ENCODE measurements at places on chromosomes 16 and 17.

- DNase-seq: no peak
These were observed 6.4 kb upstream of the MYO1C start for GRCh38 chr17:1498869-1499268.

GRCh38 chr16:50933262-50933661 lies 191.4 kb downstream of the CYLD start:
- DNase-seq: no peak

- no peak for DNase-seq
These were observed 218.0 kb upstream of the ZFHX3 start for GRCh38 chr16:73265935-73266334.

GRCh38 chr16:27349276-27349675 lies 35.5 kb downstream of the IL4R start:
- DNase-seq: no peak

DNA sequence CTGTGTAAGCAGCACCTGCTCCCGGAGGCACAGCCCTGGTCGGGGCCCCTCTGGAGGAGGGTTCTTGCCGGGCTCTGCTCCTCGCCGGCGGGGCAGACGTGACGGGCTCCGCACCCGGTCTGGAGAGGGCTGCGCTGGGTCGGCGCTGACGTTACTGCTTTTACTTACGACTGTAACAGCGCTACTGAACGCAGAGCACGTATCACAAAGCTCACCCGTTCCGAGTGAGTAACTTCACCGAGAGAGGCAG lies 1.3 kb upstream of the RAB40C start:
- DNase-seq: peak; percentile 83

- no peak for DNase-seq
These were observed 15.9 kb upstream of the PDXDC1 start for GRCh38 chr16:14958970-14959369.

DNA sequence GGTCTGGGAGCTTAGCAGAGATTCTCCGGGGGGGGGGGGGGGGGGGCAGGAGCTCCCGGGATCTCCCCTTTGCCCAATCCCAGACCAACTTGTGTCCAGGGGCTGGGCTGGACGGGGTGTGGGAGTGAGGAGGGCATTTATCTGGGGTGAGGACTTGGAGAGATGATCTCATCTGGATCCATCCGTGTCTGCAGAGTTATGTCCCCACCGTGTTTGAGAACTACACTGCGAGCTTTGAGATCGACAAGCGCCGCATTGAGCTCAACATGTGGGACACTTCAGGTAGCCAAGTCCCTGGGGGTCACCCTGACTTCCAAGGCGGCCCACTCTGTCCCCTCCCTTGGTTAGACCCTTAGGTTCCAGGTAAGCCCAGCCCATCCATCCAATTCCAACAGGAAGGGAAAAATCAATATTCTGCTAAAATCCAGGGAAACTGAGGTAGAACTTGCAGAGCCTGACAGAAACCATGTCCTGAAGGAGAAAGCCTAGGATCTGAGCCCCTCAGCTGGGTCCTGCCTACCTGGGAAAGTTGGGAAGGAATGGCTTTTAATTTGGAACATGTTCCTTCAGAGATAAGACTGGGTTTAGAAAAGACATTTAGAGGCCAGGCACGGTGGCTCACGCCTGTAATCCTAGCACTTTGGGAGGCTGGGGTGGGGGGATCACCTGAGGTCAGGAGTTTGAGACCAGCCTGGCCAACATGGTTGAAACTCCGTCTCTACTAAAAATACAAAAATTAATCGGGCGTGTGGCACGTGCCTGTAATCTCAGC lies 921 bp downstream of the RND2 start:
- no peak for DNase-seq

DNA sequence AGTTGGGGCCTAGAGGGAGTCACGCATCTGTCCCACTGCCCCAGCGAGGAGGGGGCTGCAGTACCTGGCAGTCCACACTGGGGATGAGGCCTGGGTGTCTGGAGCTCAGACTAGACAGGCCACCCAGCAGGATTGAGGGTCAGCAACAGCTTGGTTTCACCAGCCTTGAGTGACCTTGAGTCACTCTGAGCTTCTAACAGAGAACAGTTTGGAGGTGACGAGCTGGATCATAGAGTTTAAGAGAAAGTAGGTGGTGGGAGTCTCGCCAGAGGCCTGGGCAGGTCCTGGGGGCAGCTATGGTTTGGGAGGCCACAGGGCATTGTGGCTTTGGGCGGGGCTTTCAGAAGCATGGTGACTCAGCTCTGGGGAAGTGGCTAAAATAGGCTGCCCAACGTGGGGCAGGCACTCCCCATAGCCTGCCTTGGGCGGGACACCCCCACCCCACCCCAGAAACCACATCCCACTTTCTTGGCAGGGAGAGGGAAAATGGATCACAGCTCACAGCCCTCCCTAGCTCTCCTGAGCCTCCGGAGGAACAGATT lies 20.5 kb downstream of the CDC42EP4 start:
- no peak for DNase-seq

DNA sequence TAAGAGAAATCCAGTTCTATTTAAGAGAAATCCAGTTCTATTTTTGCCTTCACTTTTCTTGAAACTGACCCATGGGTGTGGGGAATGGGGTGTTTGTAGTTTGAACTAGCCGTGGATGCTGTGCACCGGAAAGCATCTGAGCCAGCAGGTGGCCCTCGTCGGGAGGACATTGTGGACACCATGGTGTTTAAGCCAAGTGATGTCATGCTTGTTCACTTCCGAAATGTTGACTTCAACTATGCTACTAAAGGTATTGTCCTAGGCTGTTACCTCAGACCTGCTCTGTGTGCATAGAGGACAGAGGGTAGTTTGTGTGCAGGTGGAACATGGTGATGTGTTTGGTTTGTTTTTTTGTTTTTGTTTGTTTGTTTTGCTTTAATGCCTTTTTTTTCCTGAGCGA lies 3.3 kb downstream of the ATXN2L start:
- no peak for DNase-seq

DNA sequence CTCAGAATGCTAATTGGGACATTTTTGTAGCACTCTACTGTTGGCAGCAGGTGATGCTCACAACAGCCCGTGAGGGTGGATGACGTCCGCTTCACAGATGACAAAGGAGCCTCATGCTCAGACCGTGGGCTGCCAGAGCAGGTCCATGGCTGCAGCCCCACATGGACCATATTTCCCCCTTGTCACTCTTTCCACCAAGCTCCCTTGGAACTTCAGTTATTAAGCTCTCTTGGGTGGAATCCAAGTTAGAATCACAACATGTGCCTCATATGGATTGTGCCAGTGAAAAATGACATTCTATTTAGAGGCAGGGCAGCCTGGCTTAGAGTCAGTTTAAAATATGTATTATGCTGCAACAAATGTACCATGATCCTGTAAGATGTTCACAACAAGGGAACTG lies 33.2 kb upstream of the STH start:
- DNase-seq: no peak

DNA sequence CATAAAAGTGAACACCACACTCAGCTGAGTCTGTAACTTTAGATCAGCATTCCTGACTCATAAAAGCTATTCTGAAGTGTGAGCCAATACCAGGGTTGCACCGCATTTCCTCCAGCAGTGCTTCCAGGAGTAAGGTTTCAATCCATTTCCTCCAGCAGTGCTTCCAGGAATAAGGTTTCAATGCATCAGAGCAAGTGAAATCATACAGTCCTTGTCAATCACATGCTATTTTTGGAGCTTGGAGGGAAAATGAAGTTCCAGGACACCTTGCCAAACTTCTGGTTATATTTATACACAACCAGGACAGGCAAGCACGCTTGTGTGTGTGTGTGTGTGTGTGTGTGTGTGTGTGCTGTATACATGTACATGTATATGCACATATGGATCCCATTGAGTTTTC lies 327.6 kb downstream of the GRIN2A start:
- DNase-seq: no peak

DNA sequence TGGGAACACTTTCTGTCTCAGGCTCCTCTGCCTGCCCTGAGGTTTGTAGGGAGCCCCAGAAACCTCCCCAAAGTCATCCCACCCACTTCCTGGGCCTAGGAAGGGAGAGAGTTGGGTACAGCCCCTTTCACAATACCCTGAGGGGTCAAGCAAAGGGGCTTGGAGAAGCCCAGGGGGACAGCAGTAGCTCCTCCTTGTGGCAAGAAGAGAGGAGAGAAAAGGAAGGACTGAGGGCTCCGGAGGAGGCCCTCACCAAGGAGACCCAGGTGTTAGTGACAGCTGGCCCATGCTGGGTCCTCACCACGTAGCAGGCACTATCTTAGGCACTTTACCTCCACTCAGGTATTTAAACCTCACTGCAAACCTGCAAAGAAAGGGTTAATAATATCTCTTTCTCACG lies 112.8 kb downstream of the IRX5 start:
- DNase-seq: no peak

DNA sequence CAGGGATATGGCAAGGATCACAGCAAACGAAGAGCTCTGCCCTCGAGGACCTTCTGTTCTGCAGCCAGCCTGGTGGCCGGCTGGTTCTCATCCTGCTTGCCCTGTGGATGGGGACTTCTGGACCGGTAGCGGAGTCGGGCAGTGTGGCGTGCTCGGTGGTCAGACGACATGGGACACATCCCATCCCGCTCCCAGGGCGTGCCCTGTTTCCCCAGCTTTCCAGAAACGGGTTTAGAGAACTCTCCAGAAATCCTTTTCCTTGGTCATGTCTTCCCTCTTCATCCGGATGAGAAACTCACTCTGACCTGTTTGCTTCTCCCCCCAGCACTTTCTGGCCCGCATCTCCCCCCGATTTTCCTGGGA lies 115.8 kb downstream of the OR1D5 start:
- no peak for DNase-seq

- DNase-seq: no peak
These were observed 79.4 kb upstream of the KSR1 start for GRCh38 chr17:27376637-27377547.

GRCh38 chr17:81161536-81161935 lies 3.8 kb upstream of the PVALEF start:
- no peak for DNase-seq

- no peak for DNase-seq
These were observed 2.9 kb upstream of the SIRT7 start for GRCh38 chr17:81920612-81921536.

- DNase-seq: peak; percentile 89
These were observed 6.7 kb downstream of the CCDC57 start for GRCh38 chr17:82205720-82206508.

DNA sequence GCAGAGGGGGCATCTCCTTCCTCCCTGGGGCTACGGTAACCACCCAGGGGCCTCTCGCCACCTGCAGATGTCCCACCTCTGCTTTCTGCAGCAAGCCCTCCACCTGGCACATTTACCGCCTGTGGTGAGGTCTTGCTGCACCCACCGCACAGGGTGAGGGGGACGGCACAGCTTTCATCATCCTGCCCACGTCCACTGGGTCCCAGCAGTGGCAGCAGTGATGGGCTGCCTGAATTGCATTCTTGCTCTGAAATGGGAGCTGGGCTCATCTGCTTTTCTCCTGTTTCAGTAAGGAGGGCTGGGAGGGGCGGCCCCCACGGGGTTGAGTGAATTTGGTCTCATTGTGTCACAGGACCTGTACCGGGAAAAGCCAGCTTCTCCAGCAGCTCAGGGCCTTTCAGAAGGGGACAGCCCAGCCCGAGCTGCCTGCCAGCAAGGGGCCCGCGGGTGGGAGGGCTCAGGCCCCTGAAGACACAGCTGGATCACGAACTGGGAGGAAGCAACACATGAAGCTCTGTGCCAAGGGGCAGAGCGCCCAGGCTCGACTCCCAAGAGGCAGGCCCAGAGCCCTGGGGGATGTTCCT lies 12.7 kb downstream of the DNAAF8 start:
- no peak for DNase-seq

DNA sequence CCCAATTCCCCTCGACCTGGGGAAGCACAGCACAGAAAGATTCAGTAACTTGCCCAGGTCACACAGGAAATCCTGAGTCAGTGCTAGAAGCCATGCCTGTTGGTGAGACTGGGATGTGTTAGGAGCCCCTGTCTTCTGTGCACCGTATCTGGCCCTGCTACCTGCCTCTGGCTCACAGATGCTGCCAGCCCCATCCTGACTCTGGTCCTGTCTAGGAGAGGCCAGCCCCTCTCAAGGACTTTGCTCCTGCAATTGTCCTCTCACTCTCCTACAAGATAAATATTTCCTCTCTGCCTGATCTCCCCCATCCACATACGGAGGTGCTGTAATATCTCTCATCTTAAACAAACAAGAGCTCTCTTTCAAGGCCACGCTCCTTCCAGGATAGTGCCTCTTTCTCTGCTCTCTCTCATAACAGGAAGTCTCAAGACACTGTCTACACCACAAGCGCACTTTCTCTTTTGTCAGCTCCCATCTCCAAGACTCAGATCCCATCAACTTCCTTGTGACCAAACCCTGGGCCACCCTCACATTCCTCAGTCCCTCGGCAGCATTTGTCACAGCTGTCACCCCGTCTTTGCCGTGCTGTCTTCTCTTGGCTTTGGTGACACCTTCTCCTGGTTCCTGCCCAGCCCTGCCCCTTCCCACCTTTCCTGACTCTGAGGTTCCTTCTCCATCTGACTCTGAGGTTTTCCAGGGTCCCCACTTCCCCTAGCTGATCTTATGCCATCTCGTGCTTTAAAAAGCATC lies 1.9 kb downstream of the SLC13A2 start:
- no peak for DNase-seq

- DNase-seq: no peak
These were observed 16.1 kb downstream of the KCNJ16 start for GRCh38 chr17:70091005-70091568.

DNA sequence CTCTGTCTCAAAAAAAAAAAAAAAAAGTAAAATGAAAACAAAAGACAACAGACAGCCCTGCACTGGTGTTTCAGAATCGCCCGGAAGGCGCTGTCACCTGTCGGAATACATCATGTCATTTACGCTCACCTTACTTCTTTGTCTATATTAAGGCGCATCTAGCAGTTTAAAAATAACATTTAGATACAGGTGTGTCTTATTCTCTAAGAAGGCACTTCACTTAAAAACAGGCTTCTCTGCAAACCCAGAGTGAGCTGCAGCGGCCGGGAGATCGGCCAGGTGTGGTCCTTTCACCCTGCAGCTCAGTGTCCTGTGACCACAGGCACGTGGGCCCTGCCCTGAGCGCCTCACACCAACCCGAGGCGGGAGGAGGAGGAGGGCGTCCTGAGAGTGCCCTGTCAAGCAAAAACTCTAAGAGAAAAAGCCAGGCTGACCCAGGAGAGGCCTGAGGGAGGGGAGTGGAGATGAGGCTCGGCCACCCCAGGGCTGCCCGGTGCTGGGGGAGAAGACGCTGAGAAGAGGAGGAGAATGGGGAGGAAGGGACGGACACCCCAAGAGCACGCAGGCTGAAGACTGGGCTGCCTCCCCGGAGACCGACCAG lies 3.3 kb upstream of the LMF1 start:
- DNase-seq: no peak

- DNase-seq: no peak
These were observed 17.4 kb upstream of the COL1A1 start for GRCh38 chr17:50218771-50219315.

DNA sequence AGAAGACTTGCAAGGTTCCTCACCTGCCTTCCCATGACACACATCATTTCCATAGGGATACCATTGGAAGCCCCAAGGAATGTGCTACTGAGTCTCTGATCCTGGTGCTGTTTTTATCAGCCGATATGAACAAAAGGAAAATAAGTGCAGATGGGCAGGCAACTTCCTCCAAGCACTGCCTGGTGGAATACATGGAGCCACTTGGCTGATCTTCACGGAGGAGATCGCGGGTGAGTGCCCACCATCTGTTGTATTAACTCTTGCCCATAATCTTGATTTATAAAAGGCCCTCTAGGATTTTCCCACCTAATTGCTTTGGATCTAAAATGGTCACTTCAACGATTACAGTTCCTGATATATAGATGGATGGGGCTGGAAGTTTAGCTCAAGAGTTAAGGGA lies 24.7 kb upstream of the CDRT15 start:
- DNase-seq: no peak

- DNase-seq: no peak
These were observed 922 bp upstream of the MRPL58 start for GRCh38 chr17:75011401-75012095.

- DNase-seq: no peak
These were observed 58.9 kb upstream of the SDK2 start for GRCh38 chr17:73703192-73703591.

Measured in NAMALWA (cell line).